Activated T-helper 17 cell treated with anti-CD3 and anti-CD28 coated beads, Interleukin-2, amount 50 U/mL, for 72 hours (primary cell): ENCODE measurements at places on chromosomes 6 and 20. TPM values are rescaled to one million over a fixed set of nuclear protein-coding genes. Genes with fewer than 3 reads are reported as not detected.

- ATAC-seq, result no peak
These were observed 71.1 kb downstream of the SRC start for GRCh38 chr20:37416848-37417616.

- no peak for ATAC-seq
These were observed 22.9 kb downstream of the RNF182 start for GRCh38 chr6:13947611-13948178.

GRCh38 chr6:12119085-12119588 lies 107.0 kb downstream of the HIVEP1 start:
- peak; percentile 86 for ATAC-seq

PLCB1 gene
- total RNA-seq, result 1.8 TPM

DNA sequence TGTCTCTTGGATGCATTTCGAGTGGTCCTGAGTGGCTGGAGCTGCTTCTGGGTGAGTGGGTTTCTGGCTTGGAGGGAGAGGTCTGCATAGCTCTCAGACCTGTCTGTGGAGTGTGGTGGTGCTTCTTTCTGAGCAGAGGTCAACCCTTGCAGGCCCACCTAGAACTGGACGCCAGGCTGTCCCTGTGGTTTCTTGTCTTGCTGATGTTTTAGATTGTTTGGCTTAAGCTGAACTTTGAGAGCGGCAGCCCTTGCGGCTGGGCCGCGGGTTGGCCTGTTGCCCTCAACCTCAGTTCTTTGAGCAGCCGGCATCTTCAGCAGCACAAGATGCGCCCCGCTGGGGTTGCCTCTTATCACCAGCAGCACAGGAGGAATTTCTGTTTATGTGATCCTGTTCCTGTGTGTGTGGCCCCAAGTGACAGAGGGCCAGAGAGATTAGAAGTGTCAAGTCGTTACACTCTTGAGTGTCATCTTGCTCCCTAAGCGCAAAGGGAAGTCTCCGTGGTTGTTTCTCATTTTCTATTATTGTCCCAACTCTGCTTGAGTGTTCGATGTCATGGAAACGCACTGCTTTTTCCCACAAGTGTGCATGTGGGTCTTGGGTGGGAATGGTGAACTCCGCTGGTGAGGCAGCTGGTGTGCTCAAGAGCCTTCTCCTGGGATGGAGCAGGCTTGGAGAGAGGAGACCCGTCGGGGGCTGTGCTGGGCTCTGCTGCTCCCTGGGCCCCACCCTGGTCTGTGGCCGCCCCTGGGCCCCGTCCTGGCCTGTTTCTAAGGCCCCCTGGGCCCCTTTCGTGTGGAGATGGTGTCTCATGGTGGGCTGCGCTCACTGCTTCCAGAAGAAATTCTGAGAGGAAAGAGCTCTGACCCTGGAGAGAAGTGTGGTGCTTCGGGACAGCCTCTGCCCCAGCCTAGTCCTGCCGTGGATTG lies 20.1 kb upstream of the SLC22A1 start:
- no peak for ATAC-seq

DNA sequence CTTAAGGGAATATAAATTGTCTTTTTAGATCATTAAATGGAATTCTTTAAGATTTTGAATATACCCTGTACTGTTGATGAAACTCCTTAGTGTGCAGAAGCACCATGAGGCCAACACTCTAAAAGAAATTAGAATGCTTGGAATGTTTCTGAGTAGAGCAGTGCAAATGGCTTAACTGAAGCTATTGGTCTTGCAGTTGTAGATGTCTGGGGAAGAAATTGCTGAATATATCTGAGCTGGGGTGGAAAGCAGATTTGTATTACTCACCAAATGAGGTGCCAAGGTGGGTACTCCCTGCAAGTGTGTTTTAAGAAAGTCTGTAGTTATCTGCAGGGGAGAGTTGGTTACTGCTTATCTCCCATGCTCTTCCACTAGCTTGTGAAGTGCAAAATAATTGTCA lies 119.0 kb downstream of the ADGRG6 start:
- ATAC-seq, result no peak

- no peak for ATAC-seq
These were observed 103.8 kb upstream of the PLCB4 start for GRCh38 chr20:8964959-8965562.

GRCh38 chr20:9375221-9375681 lies 139.1 kb upstream of the LAMP5 start:
- no peak for ATAC-seq

DNA sequence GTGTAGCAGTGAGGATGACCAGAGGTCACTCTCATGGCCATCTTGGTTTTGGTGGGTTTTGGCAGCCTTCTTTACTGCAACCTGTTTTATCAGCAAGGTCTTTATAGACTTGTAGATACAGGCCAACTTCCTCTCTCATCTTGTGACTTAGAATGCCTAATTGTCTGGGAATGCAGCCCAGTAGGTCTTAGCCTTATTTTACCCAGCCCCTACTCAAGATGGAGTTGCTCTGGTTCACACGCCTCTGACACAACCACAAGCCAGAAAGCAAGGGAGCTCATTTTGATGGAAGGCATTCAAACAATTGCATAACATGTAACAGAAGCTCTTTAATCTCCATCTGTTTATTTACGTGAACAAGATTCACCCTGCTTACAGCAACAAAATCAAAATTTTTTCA lies 492.0 kb upstream of the SULF2 start:
- ATAC-seq, result no peak

EEF1A2 gene
- 10.9 TPM for total RNA-seq

DNA sequence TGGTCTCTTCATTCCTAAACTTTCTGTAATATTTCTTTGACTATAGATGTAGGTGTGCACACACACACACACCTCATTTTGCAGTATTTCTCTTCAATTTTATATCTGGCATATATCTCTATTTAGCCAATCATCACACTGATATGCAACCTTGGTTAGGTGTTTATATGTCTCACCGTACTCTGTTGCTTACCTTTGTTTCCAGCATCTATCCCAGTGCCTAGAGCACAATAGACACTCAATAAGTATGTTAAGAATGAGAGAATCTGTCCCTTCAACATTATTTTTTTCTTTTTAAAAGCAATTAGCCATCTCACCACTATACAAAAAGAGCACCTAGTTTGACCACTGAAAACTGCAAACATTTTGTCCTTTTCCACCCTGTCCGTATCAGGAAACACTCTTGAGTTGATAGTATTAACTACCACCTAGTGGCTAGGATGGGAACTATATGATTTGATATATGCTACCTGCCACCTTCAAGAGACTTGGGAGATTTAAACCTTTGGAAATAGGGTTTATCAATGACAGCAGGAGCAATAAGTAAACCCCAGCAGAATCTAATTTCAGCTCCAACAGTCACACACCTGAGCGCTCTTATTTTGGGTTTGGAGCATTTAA lies 48.7 kb upstream of the RSPO3 start:
- ATAC-seq, result no peak

- no peak for ATAC-seq
These were observed 13.9 kb downstream of the MACROD2 start for GRCh38 chr20:14009208-14009607.

- ATAC-seq, result no peak
These were observed 30.4 kb downstream of the SENP6 start for GRCh38 chr6:75631859-75632635.

WFDC12 gene
- not detected for total RNA-seq

DNA sequence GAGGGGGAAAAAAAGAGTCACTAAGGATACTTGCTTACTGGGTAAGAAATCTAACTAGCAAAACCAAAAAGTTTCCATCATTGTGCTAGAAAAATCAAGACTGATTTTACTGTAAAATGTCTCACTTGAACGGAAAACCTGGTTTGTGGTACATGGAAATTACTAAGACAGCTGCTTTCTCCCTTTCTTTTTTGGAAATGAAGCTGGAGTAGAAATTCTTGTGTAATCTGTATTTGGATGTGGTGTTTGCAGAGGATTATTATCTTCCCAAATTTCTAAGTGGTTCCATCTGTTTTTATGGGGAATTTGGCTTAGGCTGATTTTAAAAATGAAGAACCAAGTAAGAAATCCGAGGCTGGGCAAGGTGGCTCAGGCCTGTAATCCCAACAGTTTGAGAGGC lies 20.4 kb downstream of the EPB41L2 start:
- no peak for ATAC-seq

MAK gene
- total RNA-seq, result 0.84 TPM

- no peak for ATAC-seq
These were observed 449.9 kb upstream of the SOX4 start for GRCh38 chr6:21143645-21144044.

DNA sequence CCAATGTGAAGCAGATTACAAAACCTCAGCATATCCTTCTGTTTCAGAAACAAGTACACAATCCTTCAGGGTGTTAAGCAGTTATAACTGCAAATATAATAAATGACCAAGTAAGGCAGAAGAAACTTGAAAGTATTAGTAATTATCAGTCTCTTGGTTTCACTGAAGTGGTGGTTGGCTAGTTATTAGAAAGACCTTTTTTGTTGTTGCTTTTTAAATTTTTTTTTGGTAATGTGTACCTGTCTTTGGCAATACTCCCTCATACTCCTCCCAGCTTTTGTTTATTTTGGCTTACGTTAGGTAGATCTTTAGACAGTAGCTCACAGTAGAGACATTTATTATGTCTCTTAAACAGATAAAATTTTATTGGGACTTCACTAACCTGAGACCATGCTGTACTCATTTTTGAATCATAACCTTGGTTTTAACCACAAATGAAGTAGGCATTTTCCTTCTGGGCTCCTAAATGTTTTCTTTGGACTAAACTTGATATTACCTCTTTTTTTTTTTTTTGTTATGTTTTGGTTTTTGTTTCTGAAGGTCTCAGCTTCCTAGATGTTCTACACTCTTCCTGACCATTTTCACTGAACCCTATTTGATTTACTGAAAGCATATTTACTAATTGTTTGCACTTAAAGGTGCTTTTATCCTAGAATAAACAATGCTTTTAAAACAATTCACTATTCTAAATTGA lies 6.4 kb downstream of the CD2AP start:
- no peak for ATAC-seq

- no peak for ATAC-seq
These were observed 14.4 kb downstream of the MYB start for GRCh38 chr6:135195522-135195921.

DNA sequence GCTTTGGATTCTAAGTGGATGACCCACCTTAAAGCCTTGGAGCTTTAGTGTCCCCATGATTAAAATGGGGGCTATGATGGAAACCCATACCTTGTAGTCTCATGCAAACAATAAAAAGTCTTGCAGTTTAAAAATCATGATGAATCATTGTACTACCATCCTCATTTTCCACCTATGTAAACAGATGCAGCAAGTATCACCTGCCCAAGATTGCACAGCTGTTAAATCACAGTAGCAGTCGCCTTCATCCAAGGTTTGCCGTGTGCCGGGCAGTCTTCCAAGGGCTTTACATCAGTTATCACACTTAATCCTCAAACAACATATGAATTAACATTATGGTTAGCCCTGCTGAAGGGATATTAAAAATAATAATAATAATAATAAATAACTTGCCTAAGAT lies 210.3 kb downstream of the FOXA2 start:
- ATAC-seq, result no peak

GRCh38 chr20:22576733-22577514 lies 7.4 kb downstream of the FOXA2 start:
- no peak for ATAC-seq

DNA sequence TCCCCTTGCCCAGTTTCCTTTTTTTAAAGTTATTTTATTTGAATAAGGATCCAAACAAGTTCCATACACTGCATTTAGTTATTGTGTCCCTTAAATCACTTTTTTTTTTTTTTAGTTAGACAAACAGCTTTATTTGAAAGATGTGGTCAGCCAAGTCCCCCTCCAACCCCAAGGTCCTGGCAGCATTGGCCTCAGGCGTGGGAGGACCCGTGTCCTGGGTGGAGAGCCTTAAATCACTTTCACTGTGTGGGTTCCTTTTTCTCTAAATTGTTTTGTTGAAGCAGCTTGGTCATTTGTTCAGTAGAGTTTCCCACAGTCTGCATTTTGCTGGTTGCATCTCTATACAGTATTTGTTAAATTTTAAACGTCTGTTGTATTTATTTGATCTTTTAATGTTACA lies 5.2 kb upstream of the TBCC start:
- ATAC-seq, result no peak
